ENCODE measurements at places on chromosomes 16 and 17.
A peak's percentile ranks its signal among the peaks of the same experiment; 100 is the strongest.

GRCh38 chr17:29579866-29580771 lies 9.3 kb downstream of the GIT1 start:
- peak; percentile 50 for DNase-seq

- no peak for DNase-seq
Observed at GRCh38 chr16:2720064-2720457, at the start of gene PRSS27. PRSS27 (minus strand) TSS chr16:2720224; CDS start chr16:2720160, 64 bp downstream.

DNA sequence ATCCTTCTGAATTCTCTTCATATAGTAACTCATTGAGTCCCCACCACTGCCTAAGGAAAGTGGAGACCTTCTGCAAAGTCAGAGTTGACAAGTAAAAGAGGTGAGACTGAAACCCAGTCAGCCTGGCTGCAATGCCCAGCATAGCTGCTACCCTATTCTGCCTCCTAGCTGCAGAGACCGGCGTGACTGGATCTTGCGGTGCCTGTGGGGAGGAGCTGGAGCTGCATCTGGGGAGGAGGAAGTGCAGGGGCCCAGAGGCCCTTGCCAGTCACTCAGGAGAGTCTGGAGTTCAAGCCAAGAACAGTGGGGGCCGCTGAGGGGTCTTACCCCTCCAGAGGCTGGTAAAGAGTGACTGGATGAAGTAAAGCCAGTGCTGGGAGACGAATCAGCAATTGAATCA lies 35.0 kb upstream of the ZNF423 start:
- DNase-seq = no peak

GRCh38 chr16:82995924-82996441 lies 369.2 kb downstream of the CDH13 start:
- DNase-seq = no peak

- no peak for DNase-seq
Observed at GRCh38 chr17:78583091-78583490, 5.9 kb upstream of the DNAH17 start.

- DNase-seq = no peak
Observed at GRCh38 chr16:21997697-21998480, 3.0 kb downstream of the PDZD9 start.

DNA sequence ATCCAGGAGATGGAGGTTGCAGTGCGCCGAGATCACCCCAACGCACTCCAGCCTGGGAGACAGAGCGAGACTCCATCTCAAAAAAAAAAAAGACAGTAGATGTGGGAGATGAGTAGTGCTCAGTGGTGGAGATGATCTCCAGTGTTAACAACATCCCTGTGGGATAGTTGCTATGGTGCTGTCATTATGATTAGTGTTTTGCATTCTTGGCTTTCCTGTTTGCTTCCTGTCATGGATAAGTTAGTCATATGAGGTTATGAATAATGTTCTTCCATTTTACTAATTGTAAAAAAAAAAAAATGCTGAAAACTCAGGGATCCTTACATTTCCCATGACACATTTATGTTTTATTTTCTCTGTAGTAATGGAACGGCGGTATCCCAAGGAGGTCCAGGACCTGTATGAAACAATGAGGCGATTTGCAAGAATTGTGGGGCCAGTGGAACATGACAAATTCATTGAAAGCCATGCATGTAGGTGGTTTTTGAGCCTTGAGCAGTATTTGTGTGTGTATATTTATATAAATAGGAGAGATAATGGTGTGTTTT lies 24.5 kb upstream of the DUSP14 start:
- no peak for DNase-seq

- DNase-seq = no peak
Observed at GRCh38 chr17:3009411-3009920, 53.9 kb downstream of the OR1D5 start.

- DNase-seq = no peak
Observed at GRCh38 chr17:2697611-2698162, 13.9 kb downstream of the CLUH start.

- no peak for DNase-seq
Observed at GRCh38 chr17:28959471-28959871, 8.2 kb upstream of the PHF12 start.

DNA sequence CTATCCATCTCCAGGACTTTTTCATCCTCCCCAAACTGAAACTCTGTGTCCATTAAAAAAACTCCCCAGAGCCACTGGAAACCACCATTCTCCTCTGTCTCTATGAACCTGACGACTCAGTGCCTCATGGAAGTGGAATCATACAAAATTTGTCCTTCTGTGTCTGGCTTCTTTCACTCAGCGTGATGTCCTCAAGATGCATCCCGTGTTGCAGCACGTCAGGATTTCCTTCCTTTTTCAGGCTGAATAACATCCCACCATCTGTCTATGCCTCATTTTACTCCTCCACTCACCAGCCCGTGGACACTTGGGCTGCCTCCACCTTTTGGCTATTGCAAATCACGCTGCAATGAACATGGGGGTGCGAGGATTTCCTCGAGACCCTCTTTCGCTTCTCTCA lies 12.6 kb upstream of the ALDH3A1 start:
- DNase-seq = no peak

- DNase-seq = no peak
Observed at GRCh38 chr16:24975428-24975889, 39.7 kb downstream of the ARHGAP17 start.

- no peak for DNase-seq
Observed at GRCh38 chr17:74686761-74687160, 26.0 kb downstream of the CD300LF start.

GRCh38 chr17:43530288-43531081 lies 15.7 kb downstream of the ETV4 start:
- DNase-seq = no peak

DNA sequence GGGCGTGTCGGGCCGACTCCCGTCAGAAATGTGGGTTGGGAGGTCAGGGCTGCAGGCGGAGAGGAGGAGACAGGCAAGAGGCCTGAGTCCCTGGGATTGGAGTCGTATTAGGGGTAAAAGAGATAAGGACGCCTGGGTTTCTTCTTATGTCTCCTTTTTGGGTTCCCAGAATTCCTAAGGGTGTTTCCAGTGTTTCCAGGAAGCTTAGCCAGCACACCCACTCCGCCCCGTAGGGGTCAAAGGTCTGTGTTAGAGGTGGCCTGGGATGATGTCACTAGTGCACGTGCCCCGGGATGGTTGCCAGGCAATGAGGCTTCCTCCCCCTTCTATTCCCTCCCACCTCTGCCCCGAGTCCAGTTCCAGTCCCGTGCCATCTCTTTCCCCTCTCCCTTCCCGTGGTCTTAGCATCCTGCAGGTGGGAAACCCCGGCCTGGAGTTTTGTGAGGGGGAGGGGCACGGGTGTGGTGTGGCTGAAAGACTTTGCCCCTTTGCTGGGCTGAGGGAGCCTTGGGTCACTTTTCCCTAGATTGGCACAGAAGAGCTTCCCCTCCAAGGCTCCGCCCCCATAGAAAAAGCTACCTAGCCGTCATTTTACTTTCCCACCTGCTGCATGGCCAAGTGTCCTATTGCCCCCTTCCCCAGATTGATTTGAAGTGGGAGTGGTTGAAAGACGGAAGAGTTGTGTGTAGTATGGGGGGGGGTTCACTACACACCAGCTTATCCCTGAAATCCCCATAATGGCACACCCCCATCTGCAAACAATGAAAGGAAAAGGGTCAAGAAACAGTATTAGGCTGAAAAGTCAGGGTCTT lies 2.8 kb downstream of the KDM6B start:
- DNase-seq = peak; percentile 96

DNA sequence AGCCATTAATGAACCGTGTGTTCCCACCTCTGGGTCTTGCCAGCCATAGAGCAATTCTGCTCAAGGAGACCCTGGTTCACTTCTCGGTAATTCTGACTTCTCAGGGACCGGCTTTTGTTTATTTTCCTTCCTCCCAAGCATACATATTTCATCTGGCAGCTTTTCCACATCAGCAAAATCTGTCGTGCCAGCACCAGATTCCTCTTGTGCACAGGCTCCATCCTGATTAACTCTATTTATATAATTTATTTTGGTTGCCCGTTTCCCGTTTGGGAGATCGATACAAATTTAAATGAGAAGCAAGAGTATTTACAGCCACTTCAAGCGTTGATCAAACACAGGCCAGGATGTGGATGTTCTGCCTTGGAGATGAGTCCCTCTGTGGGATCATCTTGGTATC lies 161.9 kb upstream of the XYLT1 start:
- DNase-seq = no peak

GRCh38 chr16:66099306-66099705 lies 267.2 kb upstream of the CDH5 start:
- peak; percentile 2 for DNase-seq

DNA sequence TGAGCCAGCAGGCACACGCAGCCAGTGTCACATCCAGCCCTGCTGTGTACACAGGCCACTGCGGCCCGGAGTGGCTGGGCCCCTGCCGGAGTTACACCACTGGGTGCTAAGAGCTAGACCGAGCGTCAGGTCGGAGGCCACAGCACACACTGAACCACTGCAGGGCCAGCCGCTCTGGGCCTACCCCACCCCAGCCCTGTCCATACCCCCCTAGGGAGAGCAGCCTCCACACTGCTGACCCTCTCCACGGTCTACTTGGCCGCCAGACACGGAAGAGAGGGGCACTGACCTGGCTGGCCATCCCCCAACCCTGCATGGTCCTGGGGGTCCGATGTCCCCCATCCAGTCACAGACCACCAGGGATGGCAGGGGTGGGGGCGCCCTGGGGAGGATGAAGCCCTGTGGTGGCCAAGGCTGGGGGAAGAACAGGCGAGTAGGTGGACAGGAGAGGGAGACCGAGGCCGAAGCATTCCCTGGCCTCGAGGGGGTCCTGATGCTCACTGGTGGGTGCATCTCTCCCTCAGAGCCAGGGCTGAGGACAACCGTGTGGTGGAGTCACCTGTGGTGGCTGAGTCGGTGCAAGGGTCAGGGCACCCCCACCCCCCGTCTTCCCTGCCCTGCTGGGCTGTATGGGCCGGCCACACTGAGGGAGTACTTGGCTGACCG lies 34.9 kb upstream of the ZC3H18 start:
- DNase-seq = no peak

DNA sequence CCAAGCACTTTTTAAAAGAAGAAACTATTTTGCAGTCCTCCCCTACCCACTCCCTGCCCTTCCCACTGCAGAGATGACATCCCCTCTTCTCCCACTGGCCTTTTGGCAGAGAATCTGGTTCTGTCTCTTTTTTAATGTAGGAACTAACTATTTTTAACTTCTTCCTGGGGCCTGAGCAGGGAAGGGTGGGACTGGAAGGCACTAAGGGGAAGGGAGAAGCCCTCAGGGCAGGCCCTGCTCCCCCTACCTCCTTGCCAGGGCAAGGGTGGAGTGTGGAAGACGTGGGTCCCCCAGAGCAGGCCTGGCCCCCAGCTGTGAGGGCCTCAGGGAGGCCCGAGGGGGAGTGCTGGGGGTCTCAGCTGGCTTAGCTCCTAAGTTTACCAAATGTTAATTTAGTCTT lies 19.5 kb downstream of the UNC13D start:
- no peak for DNase-seq

GRCh38 chr17:6097005-6097279 lies 26.8 kb downstream of the WSCD1 start:
- DNase-seq = no peak

GRCh38 chr16:65070831-65071432 lies 50.9 kb downstream of the CDH11 start:
- DNase-seq = peak; percentile 33

- no peak for DNase-seq
Observed at GRCh38 chr17:27896701-27897100, 3.5 kb upstream of the LYRM9 start.

GRCh38 chr16:19884611-19885450 lies at the start of gene GPRC5B:
GPRC5B (minus strand) TSS chr16:19884848; CDS start chr16:19872845, 12,003 bp downstream.
- DNase-seq = peak; percentile 56

- peak; percentile 76 for DNase-seq
Observed at GRCh38 chr17:81481073-81481799, 31.4 kb downstream of the ACTG1 start.

DNA sequence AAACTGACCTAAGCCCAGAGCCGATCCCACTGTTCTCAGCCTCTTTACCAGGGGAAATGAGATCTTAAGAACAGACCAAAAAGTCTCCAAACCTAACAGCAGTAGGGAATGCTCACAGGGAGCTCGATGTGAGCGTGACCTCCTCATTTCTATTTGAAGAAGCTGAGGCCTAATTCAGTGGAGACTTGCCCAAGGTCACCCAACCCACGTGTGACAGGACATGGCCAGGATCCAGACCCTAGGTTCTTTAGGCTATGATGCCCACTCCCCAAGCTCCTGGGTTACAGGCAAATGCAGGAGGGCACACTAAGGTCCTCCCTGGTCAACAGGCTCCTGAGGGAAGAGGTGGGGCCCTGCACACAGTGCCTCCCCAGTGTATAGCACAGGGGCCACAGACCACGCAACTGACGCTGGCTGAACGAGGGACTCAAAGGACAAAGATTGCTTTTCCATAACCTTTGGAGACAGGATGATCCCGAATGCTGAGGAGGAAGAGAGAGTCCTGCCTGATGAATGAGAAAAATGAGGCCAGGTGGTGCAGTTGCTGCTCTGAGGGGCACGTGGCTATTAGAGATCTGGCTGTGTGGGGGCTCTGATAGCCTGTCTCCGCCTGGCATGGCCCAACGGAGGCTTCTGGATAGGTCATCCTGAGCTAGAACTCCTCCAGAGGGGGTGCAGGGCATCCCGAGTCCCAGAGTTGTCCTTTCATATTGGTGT lies 24.0 kb downstream of the MAP3K14 start:
- no peak for DNase-seq

Data from NCI-H446 (cell line).